ENCODE measurements at places on chromosomes 1 and 21.

DNA sequence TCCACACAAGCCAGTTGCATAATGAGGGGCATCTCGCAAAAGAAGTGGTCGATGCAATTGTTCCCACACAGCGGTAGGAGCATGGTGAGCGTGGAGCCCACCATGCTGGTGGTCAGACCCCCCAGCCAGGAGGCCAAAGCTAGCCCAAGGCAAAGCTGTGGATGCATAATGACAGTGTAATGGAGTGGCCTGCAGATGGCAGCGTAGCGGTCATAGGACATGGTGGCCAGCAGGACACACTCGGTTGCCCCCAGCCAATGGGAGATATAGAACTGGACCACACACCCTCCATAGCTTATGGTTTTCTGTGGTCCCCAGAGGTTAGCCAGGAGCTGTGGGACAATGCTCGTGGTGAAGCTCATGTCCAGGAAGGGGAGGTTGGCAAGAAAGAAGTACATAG is 4.3 kb downstream of the OR2C3 start:
- DNase-seq: no peak

- DNase-seq: no peak
These were observed 599.6 kb upstream of the ADAMTS5 start for GRCh38 chr21:27566521-27566920.

- DNase-seq: no peak
These were observed 8.1 kb upstream of the INKA2 start for GRCh38 chr1:111747282-111747734.

DNA sequence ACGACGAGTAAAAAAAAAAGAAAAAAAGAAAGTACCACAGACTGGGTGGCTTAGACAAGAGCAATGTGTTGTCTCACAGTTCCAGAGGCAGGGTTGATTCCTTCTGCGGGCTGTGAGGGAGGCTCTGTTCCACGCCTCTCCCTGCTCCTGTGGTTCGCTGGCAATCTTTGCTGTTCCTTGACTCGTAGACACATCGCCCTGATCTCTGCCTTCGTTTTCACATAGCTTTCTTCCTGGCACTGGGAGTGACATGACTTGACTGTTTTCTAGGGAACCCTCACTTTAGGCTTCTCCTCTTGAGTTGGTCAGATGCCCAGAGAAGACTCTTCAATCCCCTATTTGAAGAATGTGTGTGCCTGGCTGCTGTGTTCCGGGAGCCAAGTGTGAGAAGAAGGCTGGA is 133.6 kb downstream of the TM2D1 start:
- DNase-seq: no peak

- DNase-seq: peak; percentile 39
These were observed 21.6 kb upstream of the MAN1C1 start for GRCh38 chr1:25594971-25595370.

GRCh38 chr1:198042168-198042567 is 114.6 kb upstream of the NEK7 start:
- no peak for DNase-seq

- DNase-seq: no peak
These were observed 29.7 kb downstream of the EPHA2 start for GRCh38 chr1:16126160-16126559.

- no peak for DNase-seq
These were observed 26.2 kb downstream of the CAPN8 start for GRCh38 chr1:223639331-223639749.

- no peak for DNase-seq
These were observed 608.3 kb upstream of the PKN2 start for GRCh38 chr1:88075813-88076212.

DNA sequence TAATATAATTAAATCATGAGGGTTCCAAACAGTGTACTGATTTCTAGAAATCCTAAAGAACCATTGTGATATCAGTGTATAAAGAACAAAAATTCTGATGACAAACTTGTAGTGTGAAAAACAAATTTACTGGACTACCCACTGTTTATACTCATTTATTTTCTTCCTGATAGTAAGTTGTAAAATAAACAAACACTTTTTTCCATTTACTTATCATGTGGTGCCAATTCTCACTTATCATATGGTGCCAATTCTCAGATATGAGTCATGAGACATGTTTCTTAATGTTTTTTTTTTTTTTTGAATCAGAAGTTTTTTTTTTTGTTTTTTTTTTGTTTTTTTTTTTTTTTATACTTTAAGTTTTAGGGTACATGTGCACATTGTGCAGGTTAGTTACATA is 137.7 kb downstream of the LEPR start:
- no peak for DNase-seq

DNA sequence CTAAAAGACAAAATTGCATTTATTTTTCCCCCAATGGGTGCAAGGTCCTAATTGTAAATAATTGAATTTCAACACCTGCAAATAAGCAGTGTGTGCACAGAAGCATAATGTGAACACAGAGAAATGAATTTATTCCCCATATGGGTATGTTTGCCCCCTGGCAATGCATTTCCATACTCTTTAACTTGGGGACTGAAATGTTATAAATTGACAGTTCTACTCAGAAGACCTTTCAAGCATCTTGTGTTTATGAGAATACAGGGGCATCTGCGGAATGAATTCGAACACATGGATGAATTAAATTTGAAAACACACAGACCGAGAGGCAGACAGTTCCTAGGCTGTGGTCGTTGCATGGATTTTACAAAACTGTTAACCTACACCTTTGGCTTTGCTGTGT is 3.5 kb downstream of the PBX1 start:
- DNase-seq: no peak
